ENCODE measurements at places on chromosomes 7 and 10.

- DNase-seq, result no peak
These were observed 109.5 kb upstream of the SHH start for GRCh38 chr7:155921804-155922066.

GRCh38 chr10:27100813-27101347 lies 586 bp upstream of the ANKRD26 start:
- no peak for DNase-seq

- no peak for DNase-seq
These were observed 393.8 kb downstream of the EXOC4 start for GRCh38 chr7:133646472-133647315.

- DNase-seq, result no peak
These were observed 77.3 kb downstream of the CDC14C start for GRCh38 chr7:49001610-49002033.

DNA sequence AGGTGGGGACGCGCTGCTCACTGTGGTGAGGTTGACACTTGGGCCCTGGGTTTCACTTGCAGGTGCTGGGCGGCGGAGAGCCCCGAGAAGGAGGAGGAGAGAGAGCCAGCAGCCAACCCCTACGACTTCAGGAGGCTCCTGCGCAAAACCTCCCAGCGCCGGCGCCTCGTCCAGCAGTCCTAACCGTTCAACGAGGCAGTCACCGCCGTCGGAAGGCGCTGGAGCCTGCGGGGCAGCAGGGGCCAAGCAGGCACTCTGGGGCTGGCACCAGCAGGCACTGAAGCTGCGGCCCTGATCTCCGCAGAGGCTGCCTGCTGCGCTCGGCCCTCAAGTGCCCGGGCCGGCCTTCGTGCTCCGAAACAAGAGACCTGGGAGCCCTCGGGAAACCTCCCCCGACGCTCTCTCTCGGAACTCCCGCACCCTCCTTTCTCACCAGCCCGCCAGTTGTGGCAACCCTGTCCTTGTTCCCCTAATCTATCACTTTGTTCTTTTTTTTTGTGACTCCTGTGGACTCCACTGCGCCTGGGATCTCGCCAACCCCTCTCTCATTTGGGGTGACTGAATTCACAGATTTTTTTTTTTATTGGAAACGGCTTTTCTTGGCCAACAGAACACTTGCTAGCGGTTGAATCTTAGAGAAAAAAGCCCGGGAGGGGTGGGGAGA lies 4.7 kb upstream of the GAD2 start:
- DNase-seq, result no peak

- no peak for DNase-seq
These were observed 97.7 kb downstream of the WDFY4 start for GRCh38 chr10:48782386-48782785.

DNA sequence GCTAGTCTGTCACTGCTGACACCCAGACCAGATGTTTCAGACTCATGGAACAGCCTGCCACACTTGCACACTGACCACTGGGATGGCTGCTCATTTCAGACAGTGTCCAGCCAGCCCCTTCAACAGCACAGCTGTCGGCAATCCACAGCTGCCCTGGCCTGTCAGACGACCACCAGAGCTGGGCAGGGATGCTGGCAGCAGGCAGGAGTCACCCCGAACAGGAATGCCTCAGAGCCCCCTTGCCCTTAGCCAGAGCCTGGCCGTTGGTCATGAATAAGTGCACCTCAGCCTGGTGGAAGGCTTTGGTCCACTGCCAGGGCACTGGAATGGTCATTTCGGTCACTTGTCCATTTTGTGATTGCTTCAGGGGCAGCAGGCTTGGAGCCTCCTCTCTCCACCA lies 149.6 kb upstream of the TCERG1L start:
- DNase-seq, result no peak

DNA sequence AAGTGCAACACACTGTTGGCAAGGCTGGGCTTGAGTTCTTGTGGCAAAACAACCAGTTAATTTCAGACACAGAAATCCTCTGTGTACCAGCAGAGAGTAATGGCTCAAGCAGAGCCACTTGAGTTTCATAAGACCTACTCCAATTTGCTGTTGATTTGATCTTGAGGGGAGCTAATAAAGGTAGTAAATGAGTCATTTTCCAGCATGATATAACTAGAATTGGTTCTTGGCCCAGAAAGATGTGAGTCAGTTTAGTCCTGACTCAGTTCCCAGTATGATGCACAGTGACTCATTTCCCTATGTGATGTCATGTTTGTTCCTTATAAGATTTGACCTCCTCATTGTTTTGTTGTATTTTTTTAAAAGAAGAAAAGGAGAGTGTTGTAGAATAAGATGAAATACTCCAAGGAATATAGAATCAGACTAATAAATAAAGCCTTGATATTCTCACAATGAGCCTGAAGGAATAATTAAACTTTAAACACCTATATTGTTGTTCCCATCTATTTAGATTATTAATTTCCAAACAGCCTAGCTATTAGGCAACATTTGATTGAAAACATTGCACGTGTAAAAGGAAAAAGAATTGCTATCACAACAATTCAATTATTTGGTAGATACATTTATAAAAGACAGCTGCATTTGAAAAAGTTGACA lies 186.2 kb downstream of the REEP3 start:
- DNase-seq, result no peak

DNA sequence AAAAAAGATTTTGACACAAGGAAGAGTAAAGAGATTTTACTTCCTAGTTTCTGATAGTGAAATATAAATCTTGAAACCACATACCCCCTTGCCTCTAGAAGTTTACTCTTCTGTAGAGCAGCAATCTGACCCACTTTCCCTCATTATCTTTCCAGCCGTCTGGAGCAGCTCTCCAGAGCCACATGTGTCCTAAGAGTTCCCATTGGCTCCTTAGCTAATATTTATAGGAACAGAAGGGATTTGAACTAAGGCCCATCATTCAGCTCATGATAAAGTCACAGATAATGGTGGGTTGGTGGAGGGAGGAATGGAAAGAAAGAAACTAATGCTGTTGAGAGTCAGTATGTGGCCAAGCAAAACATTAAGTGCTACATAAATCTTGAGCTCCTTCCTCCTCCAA lies 121.8 kb downstream of the INHBA start:
- no peak for DNase-seq

DNA sequence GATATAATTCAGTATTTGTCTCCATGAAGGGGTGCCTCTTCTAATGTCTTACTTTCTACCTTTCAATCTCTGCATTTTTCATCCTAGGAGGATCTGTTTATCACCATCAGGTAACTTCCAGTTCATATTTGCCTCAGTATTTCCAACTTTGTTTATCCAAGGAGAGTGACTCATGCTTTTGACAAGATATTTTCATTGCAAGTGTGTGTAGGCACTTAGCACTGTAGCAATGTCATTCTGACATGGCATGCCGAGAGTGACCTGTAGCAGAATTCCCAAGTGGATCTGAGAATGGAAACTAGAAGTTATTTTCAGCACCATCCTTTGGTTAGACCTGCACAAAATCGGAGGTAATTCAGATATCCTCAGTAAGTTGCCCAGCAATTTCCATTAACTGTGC lies 129.9 kb downstream of the INHBA start:
- DNase-seq, result no peak

GRCh38 chr10:11936389-11937152 lies 106.0 kb downstream of the UPF2 start:
- DNase-seq, result no peak

GRCh38 chr10:89773081-89773480 lies 71.7 kb downstream of the KIF20B start:
- no peak for DNase-seq

DNA sequence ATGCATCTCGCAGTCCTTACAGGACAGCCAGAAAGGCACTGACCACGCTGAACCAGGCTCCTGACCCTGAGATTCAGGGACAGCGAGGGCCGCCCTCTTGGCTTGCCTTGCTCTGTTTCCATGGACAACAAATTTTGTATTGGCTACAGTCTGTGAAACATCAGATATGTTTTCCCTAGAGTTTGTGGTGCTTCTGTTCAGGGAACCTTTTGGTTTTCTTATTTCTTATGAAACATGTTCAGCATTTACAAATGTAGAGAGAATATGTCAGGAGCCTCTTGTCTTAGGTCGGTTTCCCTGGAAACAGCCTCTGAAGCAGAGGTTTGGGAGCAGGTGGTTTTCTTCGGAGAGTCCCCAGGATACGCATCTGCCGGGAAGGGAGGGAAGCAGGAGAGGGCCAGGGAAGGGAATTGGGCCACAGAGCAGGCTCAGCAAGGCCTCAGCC lies 260.1 kb downstream of the CCDC3 start:
- DNase-seq, result no peak

- no peak for DNase-seq
These were observed 139.8 kb downstream of the MYOF start for GRCh38 chr10:93342366-93342765.

DNA sequence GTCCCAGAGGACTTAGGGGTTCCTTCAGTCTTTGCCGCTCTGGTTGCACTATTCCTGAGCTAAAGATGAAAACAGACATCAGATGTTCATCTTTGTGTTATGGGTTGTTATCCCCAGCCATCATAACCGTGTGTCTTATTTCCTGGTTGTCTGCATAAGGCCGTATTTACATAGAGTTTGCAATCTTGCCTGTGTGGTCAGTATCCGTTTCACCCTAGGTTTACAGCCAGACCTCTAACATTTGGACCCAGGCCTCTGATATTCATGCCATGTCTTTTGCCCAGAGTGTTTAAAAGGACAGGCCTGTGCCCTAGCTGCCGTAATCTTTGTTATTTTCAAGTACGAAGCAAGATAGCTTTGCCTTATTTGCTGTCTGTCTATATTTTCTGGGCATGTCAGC lies 26.6 kb downstream of the LRRC4 start:
- DNase-seq, result no peak

GRCh38 chr7:32618470-32618869 lies 123.2 kb downstream of the AVL9 start:
- DNase-seq, result no peak
